Stimulated activated naive CD8-positive, alpha-beta T cell treated with anti-CD3 and anti-CD28 coated beads, Interleukin-15, Interleukin-2, amounts not matched to agents 100 U/mL and 50 U/mL, for 24 hours (primary cell): ENCODE measurements at places on chromosomes 6 and 20.

- no peak for DNase-seq
These were observed 146.7 kb upstream of the DST start for GRCh38 chr6:56789342-56789741.

GRCh38 chr6:161584051-161584450, 310.2 kb upstream of the AGPAT4 start:
- no peak for DNase-seq

GRCh38 chr6:132712366-132712765, 1.5 kb downstream of the VNN1 start:
- no peak for DNase-seq

DNA sequence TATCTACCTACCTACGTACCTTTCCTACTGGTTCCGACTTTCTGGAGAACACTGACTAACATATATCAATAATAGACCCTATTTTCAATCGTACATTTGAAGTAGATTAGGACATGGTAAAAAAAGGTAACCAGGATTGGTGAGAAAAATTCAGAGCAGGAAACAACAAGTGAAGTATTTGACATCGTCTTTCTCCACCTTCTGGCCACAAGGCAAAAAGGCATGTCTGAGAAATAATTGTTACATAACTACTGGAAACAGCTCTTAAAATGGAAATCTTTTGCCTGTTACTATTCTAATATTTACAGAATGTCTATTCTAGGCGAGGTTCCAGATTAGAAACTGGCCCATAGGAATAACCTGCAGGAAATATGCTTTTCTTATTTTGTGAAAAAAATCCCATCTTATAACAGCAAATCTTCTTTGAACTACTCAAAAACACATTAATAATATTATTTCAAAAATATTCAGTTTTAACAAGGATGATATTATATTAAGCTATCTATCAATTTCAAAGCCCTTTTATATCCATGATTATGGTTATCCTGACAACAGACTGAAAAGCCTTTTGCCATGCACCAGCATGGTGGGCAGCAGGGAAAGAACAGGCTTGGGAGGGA, 80.8 kb downstream of the RCAN2 start:
- DNase-seq, result no peak

DNA sequence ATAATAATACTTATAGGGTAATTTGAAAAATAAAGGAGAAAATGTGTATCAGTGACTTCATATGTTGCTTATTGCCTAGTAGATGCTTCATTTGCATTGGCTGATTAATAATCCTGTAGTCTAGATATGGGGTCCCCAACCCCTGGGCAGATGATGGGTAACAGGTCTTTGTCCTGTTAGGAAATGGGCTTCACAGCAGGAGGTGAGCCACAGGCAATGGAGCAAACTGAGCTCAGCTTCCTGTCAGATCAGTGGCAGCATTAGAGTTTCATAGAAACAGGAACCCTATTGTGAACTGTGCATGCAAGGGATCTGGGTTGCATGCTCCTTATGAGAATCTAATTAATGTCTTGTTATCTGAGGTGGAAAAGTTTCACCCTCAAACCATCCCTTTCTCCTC, 1049.5 kb upstream of the EPHA7 start:
- no peak for DNase-seq
